ENCODE measurements at places on chromosomes 7 and 10. TPM values are rescaled to one million over a fixed set of nuclear protein-coding genes. Genes with fewer than 3 reads are reported as not detected.
A peak's percentile ranks its signal among the peaks of the same experiment; 100 is the strongest.

DNA sequence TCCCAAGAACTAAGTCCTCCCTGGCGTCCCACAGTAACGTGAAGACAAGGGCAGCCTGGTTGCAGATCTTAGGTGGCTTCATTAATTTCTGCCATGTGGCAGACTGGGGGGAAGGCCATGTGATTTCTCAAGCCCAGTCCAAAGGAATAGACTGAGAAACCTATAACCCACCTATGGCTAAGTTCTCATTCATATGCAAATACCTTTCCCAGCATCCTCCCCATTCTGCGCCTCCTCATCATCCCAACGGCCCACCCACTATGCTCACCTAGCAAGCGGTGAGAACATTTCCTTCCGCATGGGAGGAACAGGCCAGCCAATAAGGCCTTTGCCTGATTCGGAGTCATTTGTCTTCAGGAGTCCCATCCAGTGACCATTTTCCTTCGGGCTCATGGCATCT lies 8.2 kb upstream of the CLEC2L start:
- DNase-seq = no peak
- H3K27me3 ChIP-seq = no peaks in the 10 kb centered on the region
- H3K4me3 ChIP-seq = no peak overlapping the region
- no peak overlapping the region for H3K27ac ChIP-seq
- H3K4me1 ChIP-seq = no peaks in the 10 kb centered on the region
- no peaks in the 10 kb centered on the region for H3K36me3 ChIP-seq

CHAT gene
- not detected for polyA plus RNA-seq

- H3K36me3 ChIP-seq = peaks cover 11% of the 10 kb centered on the region
- no peak overlapping the region for H3K27ac ChIP-seq
- no peaks in the 10 kb centered on the region for H3K27me3 ChIP-seq
- H3K4me1 ChIP-seq = peaks cover 31% of the 10 kb centered on the region
- peak; percentile 58 for DNase-seq
These were observed 68.2 kb downstream of the CHST15 start for GRCh38 chr10:124025152-124025551.

DNA sequence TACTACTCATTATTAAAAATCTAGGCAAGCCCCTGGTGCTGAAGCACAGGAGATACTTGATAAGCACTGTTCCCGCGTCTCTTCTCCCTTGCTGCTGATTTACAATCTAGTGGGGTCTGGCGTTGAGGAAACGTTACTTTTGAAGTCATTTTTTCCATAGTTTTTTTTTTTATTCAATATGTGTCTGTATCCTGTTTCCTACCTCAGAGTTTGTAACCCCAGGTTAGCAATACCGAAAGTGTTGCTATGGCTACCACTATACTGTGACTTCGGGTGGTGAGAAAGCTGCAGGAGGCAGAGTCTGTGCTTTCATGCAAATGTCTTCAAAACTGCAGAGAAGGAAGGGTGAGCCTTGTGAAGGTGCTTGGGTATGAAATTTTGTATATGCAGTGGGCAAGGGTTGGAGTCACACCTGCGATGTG lies 458.8 kb upstream of the GHITM start:
- H3K4me3 ChIP-seq = no peak overlapping the region
- no peaks in the 10 kb centered on the region for H3K4me1 ChIP-seq
- no peaks in the 10 kb centered on the region for H3K27me3 ChIP-seq
- H3K36me3 ChIP-seq = no peaks in the 10 kb centered on the region
- no peak overlapping the region for H3K27ac ChIP-seq

GRCh38 chr10:129476431-129476830 lies 9.4 kb downstream of the MGMT start:
- DNase-seq = no peak
- no peak overlapping the region for H3K4me3 ChIP-seq
- H3K27me3 ChIP-seq = no peaks in the 10 kb centered on the region
- peaks cover 13% of the 10 kb centered on the region for H3K36me3 ChIP-seq

NRCAM gene
- 5.4 TPM for polyA plus RNA-seq

GRCh38 chr7:116669769-116670168 lies 2.2 kb upstream of the MET start:
- peaks cover 6% of the 10 kb centered on the region for H3K4me1 ChIP-seq
- peaks cover 16% of the 10 kb centered on the region for H3K27me3 ChIP-seq
- no peaks in the 10 kb centered on the region for H3K36me3 ChIP-seq
- H3K4me3 ChIP-seq = no peak overlapping the region

- no peak for DNase-seq
- H3K36me3 ChIP-seq = peaks cover 84% of the 10 kb centered on the region
- H3K4me3 ChIP-seq = no peak overlapping the region
These were observed 23.8 kb downstream of the DNAJB6 start for GRCh38 chr7:157360483-157361025.

- H3K4me1 ChIP-seq = peaks cover 33% of the 10 kb centered on the region
- no peaks in the 10 kb centered on the region for H3K36me3 ChIP-seq
- no peak overlapping the region for H3K4me3 ChIP-seq
- DNase-seq = no peak
- H3K27ac ChIP-seq = no peak overlapping the region
- H3K27me3 ChIP-seq = no peaks in the 10 kb centered on the region
These were observed 30.2 kb downstream of the CALD1 start for GRCh38 chr7:134809616-134810015.

GRCh38 chr10:104029521-104029860 lies 56.2 kb downstream of the COL17A1 start:
- no peak for DNase-seq
- H3K27me3 ChIP-seq = no peaks in the 10 kb centered on the region
- peaks cover 91% of the 10 kb centered on the region for H3K36me3 ChIP-seq
- H3K4me3 ChIP-seq = no peak overlapping the region
- no peak overlapping the region for H3K27ac ChIP-seq

- no peak overlapping the region for H3K27ac ChIP-seq
- no peaks in the 10 kb centered on the region for H3K27me3 ChIP-seq
- H3K4me1 ChIP-seq = no peaks in the 10 kb centered on the region
- DNase-seq = no peak
- no peak overlapping the region for H3K4me3 ChIP-seq
These were observed 104.7 kb downstream of the ST8SIA6 start for GRCh38 chr10:17349717-17350116.

FAM237B gene
- polyA plus RNA-seq = not detected

DNA sequence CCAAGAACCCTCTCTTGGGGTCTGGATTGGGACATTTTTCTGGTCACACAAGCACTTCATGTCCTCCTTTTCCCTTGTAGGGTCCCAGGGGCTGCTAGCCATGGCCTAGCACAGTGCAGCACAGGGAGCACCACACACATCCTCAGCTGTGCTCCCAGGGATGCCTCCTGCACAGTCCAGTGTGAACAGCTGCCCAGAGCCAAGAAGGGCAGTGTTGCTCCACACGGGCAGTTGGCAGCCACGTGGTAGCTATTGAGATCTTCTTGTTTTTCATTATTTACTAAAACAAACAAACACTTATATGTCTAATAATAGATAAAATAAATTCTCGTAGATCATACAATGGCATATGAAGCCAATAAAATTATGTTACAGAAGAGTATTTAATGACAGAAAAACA lies 13.9 kb upstream of the LANCL2 start:
- H3K4me1 ChIP-seq = no peaks in the 10 kb centered on the region
- no peak for DNase-seq
- H3K27me3 ChIP-seq = peaks cover 10% of the 10 kb centered on the region
- H3K4me3 ChIP-seq = no peak overlapping the region

GRCh38 chr7:132580277-132580676 lies 4.0 kb upstream of the PLXNA4 start:
- H3K36me3 ChIP-seq = no peaks in the 10 kb centered on the region
- peaks cover 63% of the 10 kb centered on the region for H3K27me3 ChIP-seq
- H3K4me3 ChIP-seq = no peak overlapping the region
- H3K4me1 ChIP-seq = peaks cover 12% of the 10 kb centered on the region
- no peak for DNase-seq
- H3K27ac ChIP-seq = no peak overlapping the region

PDE6C gene
- not detected for polyA plus RNA-seq

DNA sequence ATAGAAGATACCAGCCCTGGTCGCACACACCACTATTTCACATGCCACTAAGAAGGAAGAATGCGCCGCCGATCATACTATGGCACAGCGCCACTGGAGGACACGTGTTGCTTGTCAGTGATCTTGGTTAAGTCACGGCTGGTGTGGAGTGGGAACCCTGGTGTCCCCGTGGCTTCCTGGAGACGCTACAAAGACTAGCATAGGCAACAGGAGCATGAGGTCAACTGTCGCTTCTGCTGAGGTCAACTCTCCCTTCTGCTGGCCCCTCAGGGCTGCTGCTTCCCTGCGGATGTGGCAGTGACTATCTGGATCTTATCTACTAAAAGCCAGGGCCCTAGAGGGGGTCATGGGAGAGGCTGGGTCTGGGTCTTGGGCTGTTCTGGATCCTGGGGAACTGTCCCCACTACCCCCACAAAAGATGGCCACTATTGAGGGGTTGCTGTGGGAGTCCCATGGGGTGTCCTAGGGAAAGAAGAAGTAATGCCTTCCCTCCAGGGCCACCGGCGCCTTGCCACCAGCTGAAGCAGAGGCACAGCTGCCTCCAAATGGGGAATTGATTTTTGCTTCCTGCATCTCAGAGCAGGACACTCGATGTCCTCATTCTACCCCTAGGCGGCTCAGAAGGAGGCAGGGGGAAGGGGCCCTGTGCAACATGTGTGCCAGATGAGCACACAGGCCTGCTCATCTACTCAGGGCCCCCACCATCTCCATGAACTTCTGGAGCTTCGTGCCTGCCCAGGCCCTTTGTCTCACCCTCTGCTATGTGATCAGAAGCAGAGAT lies 76.6 kb upstream of the PPIF start:
- no peaks in the 10 kb centered on the region for H3K27me3 ChIP-seq
- no peaks in the 10 kb centered on the region for H3K36me3 ChIP-seq
- peaks cover 86% of the 10 kb centered on the region for H3K4me1 ChIP-seq
- H3K27ac ChIP-seq = peak overlapping the region; percentile 93

- H3K36me3 ChIP-seq = no peaks in the 10 kb centered on the region
- H3K27ac ChIP-seq = no peak overlapping the region
- H3K4me1 ChIP-seq = no peaks in the 10 kb centered on the region
- DNase-seq = no peak
- H3K4me3 ChIP-seq = no peak overlapping the region
These were observed 236.8 kb upstream of the LRRN3 start for GRCh38 chr7:110854166-110854565.

DNA sequence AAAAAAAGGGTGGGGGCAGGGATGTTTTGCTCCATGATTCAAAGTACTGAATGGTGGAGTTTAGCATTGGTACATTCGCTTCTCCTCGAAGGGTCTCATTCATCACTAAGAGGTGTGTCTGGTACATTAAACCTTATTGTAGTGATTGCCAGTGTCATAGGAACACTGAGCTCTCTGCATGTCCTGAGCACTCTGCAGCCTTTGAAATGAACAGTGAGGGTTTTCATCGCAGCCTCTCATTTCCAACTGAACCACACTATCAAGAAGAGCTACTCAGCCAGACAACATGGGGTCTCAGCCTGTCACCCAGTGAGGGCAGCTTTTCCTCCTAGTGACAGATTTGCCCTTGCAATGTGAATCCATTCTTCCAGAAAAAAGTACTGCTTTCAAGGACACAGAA lies 7.6 kb upstream of the DEPP1 start:
- no peaks in the 10 kb centered on the region for H3K36me3 ChIP-seq
- no peak overlapping the region for H3K27ac ChIP-seq
- no peak overlapping the region for H3K4me3 ChIP-seq
- no peaks in the 10 kb centered on the region for H3K27me3 ChIP-seq

GRCh38 chr10:43689955-43690771 lies 41.5 kb upstream of the ZNF32 start:
- peak; percentile 94 for DNase-seq
- H3K4me1 ChIP-seq = peaks cover 23% of the 10 kb centered on the region
- H3K27ac ChIP-seq = peak overlapping the region; percentile 64
- peak overlapping the region; percentile 36 for H3K4me3 ChIP-seq

GRCh38 chr7:34011017-34011695 lies 105.8 kb downstream of the BMPER start:
- DNase-seq = no peak
- no peak overlapping the region for H3K27ac ChIP-seq
- no peak overlapping the region for H3K4me3 ChIP-seq
- H3K4me1 ChIP-seq = no peaks in the 10 kb centered on the region
- H3K36me3 ChIP-seq = no peaks in the 10 kb centered on the region

DNA sequence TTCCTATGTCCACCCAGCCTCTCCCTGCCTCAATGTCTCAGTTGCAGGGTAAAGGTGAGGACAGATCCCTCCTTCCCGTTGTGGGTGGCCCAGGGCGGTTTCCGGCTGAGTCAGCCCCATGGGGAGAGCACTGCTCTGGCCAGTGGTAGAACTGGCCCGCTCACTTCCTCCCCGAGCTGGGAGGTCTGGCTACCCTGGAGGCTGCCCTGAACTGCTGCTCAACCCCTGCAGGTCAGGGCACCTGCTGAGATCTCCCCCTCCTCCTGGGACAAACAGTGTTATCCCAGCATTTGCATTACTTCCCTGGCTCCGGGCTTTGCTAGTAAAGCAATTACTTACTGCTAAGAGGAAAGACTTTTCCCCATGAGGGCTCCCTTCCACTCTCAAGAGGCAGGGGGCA lies 21.4 kb upstream of the IMPDH1 start:
- DNase-seq = no peak
- H3K27ac ChIP-seq = no peak overlapping the region
- H3K4me1 ChIP-seq = peaks cover 5% of the 10 kb centered on the region
- no peaks in the 10 kb centered on the region for H3K27me3 ChIP-seq
- H3K4me3 ChIP-seq = no peak overlapping the region

- H3K4me3 ChIP-seq = no peak overlapping the region
- DNase-seq = no peak
- H3K4me1 ChIP-seq = no peaks in the 10 kb centered on the region
- H3K36me3 ChIP-seq = no peaks in the 10 kb centered on the region
These were observed 47.5 kb downstream of the INSYN2A start for GRCh38 chr10:127148933-127149220.

- H3K27ac ChIP-seq = no peak overlapping the region
- no peaks in the 10 kb centered on the region for H3K4me1 ChIP-seq
- no peak overlapping the region for H3K4me3 ChIP-seq
- no peaks in the 10 kb centered on the region for H3K36me3 ChIP-seq
These were observed 184.4 kb downstream of the LRRTM3 start for GRCh38 chr10:67110286-67110685.

DNA sequence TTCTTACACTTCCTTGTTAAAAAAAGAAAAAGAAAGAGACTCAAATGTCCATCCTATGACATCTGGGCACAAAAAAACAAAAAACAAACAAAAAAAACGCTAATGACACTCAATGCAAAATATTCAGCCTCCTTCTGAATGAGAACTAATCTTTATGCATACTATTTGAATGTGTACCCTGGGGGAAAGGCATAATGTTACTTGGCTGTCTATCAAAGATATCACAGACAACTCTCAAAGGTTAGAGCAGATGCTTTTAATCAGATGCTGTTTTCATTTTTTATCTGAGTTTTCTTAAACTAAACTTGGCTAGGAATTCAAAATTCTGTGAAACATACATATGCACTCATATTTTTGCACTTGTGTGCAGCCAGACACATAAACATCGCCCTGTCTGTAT lies 745.8 kb downstream of the CNTNAP2 start:
- no peaks in the 10 kb centered on the region for H3K36me3 ChIP-seq
- H3K4me1 ChIP-seq = no peaks in the 10 kb centered on the region
- no peak for DNase-seq
- no peak overlapping the region for H3K4me3 ChIP-seq
- no peak overlapping the region for H3K27ac ChIP-seq
- no peaks in the 10 kb centered on the region for H3K27me3 ChIP-seq

GRCh38 chr7:21367081-21367480 lies 60.8 kb upstream of the SP4 start:
- no peak for DNase-seq
- H3K27me3 ChIP-seq = no peaks in the 10 kb centered on the region
- no peak overlapping the region for H3K27ac ChIP-seq
- no peak overlapping the region for H3K4me3 ChIP-seq

KCNH2 gene
- 2.5 TPM for polyA plus RNA-seq

RAB19 gene
- not detected for polyA plus RNA-seq

Data from spleen (tissue), 13 donors.